ENCODE measurements at places on chromosomes 11 and 22. TPM values are rescaled to one million over a fixed set of nuclear protein-coding genes. Genes with fewer than 3 reads are reported as not detected.

GPHA2 gene
- total RNA-seq = 0.25 TPM

TRPC6 gene
- not detected for total RNA-seq

- no peak for DNase-seq
These were observed 127.0 kb downstream of the TRPC6 start for GRCh38 chr11:101456812-101457211.

KDM4D gene
- total RNA-seq = 0.23 TPM

GRCh38 chr22:37259540-37260029 lies 15.5 kb upstream of the RAC2 start:
- DNase-seq = no peak

- DNase-seq = no peak
These were observed 49.4 kb downstream of the ARHGEF12 start for GRCh38 chr11:120385655-120386054.

DNA sequence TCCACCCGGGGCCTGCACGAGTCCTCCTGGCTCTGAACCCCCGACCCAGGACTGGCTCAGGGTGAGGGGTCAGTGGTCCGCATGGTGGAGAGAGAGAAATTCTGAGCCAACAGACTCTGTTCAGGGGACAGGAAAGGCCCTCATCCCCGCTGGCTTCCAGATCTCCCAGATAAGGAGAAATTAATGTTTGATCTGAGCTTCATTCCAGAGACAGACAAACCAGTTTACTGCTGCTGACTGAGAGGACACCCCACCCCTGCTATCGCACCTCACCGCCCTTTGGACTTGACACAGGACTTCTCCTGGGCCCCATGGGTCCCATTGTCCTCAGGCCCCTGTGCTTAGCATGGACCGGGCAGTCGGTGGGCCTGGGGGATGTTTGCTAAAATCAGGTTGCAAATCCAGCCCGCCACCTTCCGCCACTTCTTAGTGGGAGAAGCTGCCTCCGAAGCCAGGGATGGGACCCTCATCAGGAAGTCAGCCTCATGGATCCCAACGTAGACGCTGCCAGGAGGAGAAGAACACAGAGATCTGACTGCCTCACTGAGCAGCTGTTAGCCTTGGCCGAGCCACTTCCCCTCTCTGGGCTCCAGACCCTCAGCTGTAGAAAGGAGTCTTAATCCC lies 11.2 kb upstream of the UPK3A start:
- DNase-seq = no peak

PTH gene
- not detected for total RNA-seq

DNA sequence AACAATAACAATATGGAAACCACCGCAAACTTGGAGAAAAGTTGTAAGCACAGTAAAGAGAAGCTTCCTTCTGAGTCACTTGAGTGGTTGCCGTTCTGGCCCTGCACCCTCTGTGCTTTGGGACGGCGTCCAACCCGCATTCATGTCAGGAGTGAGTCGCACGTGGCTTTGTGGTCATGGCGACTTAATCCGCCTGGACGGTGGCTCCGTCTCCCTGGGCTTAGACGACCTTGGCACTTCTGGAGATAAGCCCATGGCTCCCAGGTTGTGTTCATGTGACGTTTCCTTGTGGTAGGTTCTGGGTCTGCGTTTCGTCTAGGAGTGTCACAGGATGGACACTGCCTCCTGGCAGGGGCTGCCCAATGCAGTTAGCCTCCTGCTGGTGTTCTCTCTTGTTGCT lies 40.5 kb downstream of the TPCN2 start:
- DNase-seq = no peak

DNA sequence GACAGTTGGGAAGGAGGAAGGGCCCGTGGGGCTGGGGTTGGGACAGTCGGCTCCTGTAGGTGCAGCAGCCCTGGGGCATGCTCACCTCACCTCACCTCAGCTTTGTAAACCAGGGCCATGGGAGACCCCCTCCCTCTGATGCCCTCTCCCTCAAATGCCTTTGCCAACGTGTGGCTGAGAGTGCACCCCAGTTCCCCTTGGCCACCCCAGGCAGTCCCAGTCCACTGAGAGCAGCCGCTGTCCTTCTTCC lies 4.2 kb upstream of the NEAT1 start:
- DNase-seq = no peak

GRCh38 chr11:126893796-126894195 lies 106.8 kb downstream of the KIRREL3 start:
- DNase-seq = no peak

GRCh38 chr11:9137293-9138132 lies 46.1 kb upstream of the SCUBE2 start:
- peak; percentile 66 for DNase-seq

OTUB1 gene
- 22.8 TPM for total RNA-seq

DNA sequence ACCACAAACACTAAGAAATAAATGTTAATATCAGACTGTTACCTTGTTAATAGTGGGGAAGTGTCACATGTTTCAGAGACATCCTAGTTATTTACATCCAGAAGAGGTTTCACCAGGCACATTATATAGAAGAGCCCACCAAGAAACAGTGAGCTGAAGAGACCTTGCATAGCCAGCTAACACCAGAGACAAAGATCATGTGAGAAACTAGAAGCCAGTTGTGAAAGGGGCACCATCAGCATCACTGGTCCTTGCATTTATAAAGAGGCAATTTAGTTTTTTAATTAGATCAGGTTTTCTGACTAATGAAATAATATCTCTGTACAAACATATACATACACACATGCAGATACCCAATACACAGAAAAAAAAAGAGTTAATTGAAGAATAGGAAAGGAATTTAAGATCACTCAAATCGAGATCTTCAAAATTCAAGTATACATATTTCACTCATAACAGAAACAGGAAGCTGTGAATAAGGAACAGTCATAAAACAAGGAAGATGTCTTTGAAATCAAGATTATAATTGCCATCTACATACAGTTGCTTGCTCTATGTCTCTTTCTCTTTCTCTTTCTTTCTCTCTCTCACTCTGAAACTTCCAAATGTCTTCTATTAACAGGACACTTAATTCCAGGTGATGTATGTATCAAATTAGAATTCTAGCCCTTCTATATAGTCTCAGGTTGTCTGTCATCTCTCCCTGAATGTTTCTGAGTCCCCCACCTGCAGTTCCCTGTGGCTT lies 348.7 kb downstream of the ETS1 start:
- DNase-seq = no peak

- no peak for DNase-seq
These were observed 125.6 kb downstream of the BRD1 start for GRCh38 chr22:49702068-49702397.

MAP6 gene
- 0.33 TPM for total RNA-seq

SMC1B gene
- not detected for total RNA-seq

DNA sequence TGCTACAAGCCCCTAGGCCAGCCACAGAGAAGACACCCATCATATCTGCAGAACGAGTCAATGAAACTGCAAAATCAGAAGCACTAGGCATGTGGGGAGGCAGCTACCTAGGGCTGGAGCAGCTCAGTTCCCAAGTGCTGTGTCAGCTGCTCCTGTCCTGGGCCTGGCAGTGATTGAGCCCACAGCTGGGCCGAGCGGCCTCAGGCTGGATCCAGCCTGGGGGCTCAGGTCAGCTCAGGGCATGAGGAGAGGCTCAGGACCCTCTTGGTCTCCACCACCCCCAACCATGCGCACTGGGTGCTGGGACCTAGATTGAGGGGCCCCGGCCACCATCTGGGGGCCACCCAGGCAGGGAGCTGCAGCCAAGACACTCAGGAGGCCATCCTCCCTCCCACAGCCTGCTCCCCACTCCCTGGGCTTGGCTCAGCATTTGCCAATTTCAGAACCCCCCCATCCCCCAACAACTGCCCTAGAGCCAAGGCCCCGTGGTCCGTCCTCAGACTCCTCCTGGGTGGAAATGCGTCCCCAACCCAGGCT lies 2.4 kb upstream of the TNNT3 start:
- no peak for DNase-seq

TSPAN18 gene
- total RNA-seq = 4.2 TPM

DDTL gene
- not detected for total RNA-seq

- no peak for DNase-seq
These were observed 1.2 kb downstream of the CHID1 start for GRCh38 chr11:909406-909805.

MS4A15 gene
- not detected for total RNA-seq

NEFH gene
- 0.15 TPM for total RNA-seq

DNA sequence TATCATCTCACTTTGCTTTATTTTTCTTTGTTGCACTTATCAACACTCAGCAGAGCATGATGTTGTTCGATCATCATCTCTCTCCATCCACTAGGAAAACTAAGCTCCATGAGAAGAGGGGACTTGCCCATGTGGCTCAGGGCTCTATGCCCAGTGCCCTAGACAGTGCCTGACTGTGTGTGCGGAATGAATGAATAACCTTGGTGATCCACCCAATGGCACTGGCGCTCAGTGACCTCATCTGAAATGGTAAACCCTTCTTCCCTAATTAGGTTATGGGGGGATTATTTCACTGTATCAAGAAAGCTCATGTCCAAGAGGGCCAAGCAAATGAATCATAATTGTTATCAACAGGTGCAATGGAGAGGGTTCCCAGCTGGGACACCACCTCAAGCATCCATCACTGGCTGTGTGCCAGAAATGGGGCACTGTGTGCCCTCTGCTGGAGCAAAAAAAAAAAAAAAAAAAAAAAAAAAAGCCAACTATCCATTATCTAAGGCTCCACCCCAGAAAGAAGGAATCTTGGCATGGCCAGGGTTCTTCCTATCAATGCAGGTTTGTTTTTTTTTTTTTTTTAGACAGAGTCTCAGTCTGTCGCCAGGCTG lies 172.6 kb downstream of the LARGE1 start:
- DNase-seq = no peak

GRCh38 chr11:91264481-91264880 lies 960.1 kb upstream of the FAT3 start:
- no peak for DNase-seq
